H4 (cell line): ENCODE measurements at places on chromosomes 6 and 20.

- DNase-seq, result no peak
Measured at GRCh38 chr20:62359491-62360121, 7.5 kb downstream of the LAMA5 start.

DNA sequence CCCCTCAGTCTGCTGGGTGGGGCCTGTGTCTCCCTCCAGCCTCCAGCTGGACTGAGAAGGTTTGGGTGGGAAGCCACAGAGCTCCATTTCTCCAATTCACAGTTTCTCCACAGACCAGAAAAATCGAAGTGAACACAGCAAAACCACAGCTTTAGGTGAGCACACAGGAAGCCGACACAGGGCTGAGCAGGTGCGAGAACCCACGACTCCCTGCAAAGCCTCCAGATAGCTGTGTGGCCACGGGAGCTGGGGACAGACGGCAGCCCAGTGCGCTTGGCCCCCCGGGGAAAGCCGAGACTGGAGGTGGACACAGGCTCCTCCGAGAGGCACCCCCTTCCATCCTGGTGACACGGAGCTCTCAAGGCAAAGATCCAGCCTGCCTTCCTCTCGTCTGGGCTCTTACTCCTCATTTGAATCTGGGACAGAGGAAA lies 29.0 kb upstream of the MPC1 start:
- no peak for DNase-seq

DNA sequence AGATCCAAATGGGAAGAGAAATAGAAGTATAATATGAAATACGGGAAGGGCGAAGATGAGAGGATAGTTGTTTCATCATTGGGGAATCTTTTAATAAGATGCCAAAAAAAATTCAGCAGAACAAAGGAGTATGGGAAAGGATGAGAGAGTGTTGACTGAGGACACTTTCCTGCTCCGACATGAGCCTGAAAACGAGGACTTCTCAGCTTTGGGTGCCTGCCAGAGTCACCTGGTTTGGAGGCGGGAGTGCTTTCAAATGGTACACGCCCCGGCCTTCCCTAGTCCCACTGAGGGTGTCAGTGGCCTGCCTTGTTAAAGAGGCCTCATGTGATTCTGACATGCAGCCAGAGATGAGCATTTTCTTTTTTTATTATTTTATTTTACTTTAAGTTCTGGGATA lies 250.9 kb downstream of the ANKRD60 start:
- DNase-seq, result no peak

- no peak for DNase-seq
Measured at GRCh38 chr6:170269151-170269845, 21.6 kb downstream of the DLL1 start.

- DNase-seq, result no peak
Measured at GRCh38 chr20:48260129-48260756, 475.0 kb upstream of the SULF2 start.

DNA sequence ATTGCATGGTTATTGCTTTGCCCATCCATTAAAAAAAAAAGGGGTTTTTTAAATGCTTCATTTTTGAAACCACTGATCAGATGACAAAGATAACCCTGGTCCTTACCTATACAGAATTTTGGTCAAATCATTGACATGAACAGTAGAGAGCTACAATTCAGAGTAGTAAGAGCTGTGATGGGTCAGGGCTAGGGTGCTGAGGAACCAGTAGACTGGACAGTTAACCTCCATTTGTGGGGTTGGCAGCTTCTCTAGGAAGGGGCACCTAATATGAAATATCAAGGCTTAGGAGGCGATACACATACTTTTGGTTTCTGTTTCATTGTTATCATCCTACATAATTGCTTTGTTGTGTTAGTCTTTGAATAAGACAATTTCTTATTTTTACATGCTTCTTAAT lies 55.1 kb downstream of the ORC3 start:
- no peak for DNase-seq

DNA sequence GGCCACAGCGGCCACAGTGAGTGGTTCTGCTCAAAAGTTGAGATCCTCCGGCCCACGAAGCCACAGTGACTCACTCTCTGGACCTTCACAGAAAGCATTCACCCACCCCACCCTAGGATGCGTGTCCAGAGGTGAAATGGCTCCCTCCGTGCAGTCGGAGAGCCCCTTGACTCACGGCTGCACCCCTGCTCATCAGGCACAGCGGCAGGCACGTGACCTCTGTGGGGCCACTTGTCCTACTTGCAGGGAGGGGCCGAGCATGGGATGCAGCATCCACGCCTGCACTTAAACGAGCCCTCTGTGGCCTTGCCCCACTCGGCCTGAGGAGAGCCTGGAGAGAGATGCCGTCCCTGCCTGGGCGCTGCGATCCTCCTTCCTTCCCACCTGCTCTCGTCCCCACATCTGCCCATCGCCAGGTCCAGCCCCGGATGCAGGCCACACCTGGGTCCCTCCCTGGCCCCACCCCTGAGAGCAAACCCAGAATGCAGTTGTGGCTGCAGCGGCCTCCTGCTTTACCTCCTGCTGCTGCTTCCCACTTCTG lies 28.7 kb downstream of the NTSR1 start:
- DNase-seq, result no peak

DNA sequence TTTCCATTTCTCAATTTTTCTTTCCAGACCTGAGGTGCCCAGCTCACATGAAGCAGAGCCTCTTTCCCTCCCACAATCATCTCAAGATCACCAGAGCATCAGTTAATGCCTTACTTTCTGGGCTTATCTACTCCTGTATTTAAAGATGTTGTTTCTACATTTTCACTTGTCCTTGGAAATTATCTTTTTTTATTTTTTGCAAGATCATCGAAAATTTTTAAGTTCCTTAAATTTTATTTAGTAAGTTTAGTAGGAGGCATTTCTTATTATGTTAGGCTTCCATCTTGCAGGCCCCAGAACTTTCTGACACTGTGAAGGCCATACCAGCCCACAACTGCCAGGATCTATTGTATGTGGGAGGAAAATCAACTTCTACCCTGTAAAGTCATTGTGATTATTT lies 466.0 kb downstream of the PRKN start:
- no peak for DNase-seq

DNA sequence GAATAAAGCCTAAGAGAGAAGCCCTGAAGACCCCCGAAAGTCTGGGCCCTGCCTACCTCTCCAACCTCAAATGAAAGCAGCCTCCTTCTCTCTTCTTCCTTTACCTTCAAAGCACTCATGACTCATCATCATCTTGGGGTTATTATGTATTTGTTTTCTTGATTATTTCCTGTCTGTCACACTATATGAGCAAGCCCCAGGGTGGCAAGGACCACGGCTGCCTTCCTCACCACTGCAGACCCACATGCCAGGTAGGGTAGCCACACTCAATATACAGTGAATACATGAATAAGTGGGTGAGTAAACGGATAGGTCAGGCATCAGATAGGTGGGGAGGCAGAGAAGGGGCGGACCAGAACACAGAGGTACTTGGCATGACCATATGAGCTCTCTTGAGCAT lies 8.8 kb downstream of the WFDC3 start:
- DNase-seq, result peak; percentile 40

GRCh38 chr6:39553029-39553428 lies 172.2 kb downstream of the KIF6 start:
- DNase-seq, result no peak

DNA sequence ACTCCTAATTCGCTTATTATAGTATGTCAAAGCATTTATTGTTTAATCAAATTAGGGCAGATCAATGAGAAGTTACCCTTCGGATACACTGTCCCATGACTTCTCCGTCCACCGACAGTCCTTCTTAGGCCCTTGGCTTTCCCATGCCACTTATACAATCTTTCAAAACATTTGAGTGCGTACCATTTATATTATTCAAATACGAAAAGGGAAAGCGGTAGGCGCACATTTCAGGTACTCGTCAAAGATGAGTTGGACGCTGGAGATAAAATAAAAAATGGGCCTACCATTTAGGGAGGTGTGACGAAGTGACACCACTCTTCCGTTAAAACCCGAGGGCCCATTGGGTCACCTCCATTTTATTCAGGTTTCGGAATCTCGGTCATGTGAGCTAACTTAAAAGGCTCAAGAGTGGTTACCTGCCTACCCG lies 542 bp upstream of the AFG1L start:
- no peak for DNase-seq

DNA sequence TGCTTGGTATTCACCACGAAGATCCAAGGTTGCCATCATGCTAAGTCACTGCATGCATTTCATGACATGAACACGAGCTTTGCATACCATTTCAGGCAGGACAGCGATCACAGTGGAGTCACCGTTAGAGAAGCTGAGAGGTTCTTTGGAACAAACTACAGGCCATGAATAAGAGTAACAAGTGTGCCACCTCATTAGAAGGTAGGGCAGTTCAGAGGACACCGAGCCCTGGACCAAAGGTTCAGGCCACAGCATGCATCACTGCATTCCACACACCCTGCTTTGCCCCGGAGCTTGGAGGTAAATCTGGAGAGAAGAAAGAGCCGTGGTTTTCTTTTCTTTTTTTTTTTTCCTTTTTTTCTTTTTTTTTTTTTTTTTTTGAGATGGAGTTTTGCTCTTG lies 66.9 kb upstream of the CDH4 start:
- no peak for DNase-seq

- DNase-seq, result no peak
Measured at GRCh38 chr6:118667988-118668387, 16.6 kb upstream of the CEP85L start.

GRCh38 chr6:1494671-1495070 lies 105.3 kb downstream of the FOXF2 start:
- no peak for DNase-seq

GRCh38 chr20:63238514-63239125 lies 2.9 kb downstream of the BIRC7 start:
- DNase-seq, result peak; percentile 24

DNA sequence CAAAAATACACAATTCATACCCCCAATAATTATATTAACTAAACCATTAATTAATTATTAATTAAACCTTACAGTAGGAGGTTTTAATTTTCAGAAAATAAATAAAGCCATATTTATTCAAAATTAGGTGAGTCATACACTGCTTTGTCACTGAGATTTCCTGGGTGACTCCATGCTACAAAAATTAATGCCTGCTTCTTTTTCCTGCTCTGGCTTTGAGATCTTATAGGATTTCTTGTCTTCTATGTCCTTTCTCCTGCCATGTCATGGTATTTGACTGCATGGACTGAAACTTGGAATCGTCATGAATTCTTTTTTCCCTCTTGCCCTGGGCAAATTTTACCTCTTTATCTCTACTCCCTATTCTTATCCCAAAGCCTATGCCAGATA lies 133.2 kb downstream of the PHACTR1 start:
- DNase-seq, result no peak
